RPMI8226 (cell line): ENCODE measurements at places on chromosomes 6 and 20.

DNA sequence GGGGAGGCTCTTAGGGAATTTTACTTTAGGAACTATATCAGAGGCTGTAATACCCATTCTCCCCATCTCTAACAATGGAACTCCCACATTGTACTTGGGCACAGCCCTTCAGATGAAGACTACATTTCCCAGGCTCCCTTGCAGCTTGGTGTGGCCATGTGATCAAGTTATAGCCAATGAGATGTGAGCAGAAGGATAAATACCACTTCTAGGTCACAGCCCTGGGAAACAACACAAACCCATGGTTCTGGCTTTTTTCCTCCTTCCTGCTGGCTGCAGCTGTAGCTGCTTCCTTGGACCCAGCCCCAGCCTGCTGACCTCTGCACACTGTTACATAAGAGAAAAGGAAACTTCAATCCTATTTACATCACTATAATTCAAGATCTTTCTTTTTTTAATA, 445.9 kb upstream of the JARID2 start:
- DNase-seq: peak; percentile 86

- no peak for DNase-seq
Observed at GRCh38 chr20:2394411-2395055, 13.8 kb downstream of the TGM6 start.

DNA sequence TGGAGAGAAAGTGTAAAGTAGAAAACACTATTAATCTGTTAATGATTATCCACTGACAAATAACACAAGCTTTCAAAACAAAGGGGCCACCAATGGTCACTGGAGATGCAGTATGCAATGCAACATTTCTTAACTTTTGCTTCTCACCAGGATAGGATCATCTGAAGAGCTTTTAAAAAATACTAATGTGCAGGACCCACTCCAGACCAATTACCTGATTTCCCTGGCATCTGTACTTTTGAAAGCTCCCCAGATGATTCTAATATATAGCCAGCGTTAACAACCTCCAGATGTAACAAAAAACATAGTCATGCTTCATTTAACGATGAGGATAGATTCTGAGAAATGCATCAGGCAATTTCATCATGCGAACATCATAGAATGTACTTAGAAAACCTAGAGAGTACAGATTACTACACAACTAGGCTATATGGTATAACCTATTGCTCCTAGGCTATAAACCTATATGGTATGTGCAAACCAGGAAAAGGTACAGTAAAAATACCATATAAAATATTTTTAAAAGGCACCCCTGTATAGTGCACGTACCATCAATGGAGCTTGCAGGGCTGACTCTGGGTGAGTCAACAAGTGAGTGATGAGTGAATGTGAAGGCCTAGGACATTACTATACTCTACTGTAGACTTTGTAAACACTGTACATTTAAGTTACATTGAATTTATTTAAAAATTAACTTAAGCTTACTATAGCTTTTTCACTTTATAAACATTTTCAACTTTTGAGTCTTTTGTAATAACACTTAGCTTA, 69.2 kb downstream of the ATG5 start:
- DNase-seq: no peak

DNA sequence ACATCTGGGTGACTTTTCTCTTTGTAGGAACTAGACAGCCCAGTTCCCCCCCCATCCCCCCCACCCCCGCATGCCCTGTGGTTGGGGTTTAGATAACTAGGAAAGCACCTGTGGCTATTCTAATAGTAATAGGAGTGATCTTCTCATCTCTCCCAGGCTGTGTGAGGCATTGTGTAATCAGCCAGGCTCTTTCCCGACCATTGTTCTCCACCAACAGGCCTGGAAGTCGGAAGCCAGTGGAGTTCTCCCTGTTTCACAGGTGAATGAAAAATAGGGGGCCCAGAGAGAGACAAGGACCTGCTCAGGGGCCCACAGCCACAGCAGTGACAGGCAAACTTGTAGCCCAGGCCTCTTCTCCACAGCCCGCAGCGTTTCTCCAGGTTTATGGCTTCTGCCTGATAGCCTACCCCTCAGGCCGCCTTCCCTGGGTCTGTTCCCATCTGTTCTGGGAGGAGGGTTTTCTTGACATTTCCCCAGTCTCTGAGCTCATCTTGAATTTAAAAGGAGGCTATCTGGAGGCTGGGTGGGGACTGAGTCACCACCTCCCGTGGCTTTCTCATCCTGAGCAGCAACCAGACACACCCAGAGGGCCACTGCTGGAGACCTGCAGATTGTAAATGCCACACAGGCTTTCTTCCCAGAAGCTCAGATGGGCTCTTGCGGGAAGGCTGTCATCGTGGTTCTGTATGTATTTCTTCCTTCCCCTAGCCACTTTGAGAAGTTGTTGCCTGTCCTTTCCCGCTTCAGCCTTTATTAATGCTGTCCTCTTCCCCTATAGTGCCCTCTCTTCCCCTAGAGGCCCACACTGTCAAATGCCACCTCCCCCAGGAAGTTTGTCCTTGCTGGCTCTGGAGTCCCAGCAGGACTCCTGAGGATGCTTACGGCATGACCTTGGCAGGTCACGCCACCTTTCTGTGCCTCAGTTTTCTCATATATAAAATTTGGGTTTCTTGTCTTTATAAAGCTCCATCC, 75.9 kb upstream of the MYL9 start:
- no peak for DNase-seq

DNA sequence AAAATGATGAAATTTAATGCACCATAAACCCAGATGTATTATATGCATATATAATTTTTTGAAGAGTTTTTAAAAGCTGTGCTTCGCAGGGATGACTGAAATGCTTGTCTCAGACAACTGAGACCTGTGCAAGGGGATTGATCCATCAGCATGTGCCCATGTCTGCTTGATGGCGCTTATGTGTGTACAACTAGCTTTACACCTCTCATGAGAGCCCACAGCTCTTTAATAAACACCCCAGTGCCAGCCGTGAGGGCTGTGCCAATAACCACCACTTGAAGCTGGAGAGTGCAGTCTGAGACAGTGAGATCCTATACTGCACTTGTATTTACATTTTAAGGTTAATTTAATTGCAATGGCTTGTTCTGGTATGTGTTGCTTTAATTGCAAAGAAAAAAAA, 225.5 kb downstream of the BCKDHB start:
- DNase-seq: no peak
